Amniotic stem cell (primary cell): ENCODE measurements at places on chromosomes 6 and 20.

DNA sequence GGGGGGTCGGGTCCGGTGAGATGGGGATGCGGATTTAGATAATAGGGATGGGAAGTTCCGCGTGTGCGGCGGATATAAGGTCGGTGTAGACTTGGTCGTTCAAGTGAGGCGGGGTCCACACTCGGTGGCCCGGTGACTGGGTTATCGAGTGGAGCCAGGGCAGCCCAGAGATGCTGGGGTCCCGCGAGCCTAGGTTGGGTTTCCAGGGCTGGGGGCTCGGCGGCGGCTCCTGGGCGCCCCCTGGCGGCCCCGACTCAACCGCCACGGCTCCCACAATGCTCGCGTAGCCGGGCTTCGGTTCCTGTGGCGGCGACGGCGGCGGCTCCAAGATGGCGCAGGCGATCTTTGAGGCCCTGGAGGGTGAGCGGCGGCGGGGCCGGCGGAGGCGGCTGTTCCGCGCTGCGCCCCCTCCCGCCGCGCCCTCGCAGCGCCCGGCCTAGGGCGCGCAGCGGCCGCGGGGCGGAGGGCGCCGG is at the start of gene ZNF341:
Gene ZNF341 (plus strand): TSS at position 304 of the 473 bp plus-strand sequence. CDS start 26 bp downstream, at position 330.
- DNase-seq: peak; percentile 59

- no peak for DNase-seq
Observed at GRCh38 chr20:37222086-37222485, 39.5 kb downstream of the GHRH start.

DNA sequence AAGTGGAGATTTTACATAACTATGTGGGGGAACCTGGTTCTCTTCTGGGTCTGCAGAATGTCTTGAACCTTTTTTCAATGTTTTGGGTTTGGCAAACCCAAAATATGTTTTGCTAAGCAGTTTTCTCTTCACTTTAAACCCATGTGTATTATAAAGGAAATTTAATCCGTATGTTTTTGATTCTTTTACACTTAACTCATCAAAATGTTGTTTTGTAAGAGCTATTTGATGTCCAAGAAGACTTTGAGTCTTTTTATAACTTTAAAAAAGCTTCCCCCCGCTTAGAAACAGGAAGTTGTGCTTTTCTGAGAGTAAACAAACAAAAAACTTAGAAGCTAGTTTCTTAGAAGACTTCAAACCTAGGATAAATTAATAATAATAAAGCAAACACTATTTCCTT is 81.9 kb upstream of the CEP162 start:
- DNase-seq: no peak

- no peak for DNase-seq
Observed at GRCh38 chr6:45505470-45505869, 127.7 kb upstream of the SUPT3H start.

- DNase-seq: no peak
Observed at GRCh38 chr20:7010527-7010926, 243.0 kb downstream of the BMP2 start.

DNA sequence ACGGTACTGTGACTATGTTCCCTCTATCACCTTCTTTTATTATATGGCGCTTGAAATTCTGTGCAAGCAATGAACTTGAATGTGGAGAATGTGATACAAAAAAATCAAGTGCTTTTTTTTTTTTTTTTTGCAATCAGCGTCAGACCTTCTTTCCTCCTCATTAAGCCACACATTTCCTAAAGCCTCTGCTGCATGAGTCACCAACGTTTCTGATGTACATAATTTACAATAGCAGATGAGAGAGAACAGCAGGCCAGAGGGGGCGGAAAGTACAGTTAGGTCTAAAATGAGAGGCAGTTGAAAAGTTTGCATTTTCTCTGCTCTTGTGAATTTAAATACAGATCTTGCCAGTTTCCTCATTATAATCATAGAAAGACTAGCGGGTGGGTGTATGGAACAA is 114.6 kb upstream of the RIPOR2 start:
- peak; percentile 48 for DNase-seq

DNA sequence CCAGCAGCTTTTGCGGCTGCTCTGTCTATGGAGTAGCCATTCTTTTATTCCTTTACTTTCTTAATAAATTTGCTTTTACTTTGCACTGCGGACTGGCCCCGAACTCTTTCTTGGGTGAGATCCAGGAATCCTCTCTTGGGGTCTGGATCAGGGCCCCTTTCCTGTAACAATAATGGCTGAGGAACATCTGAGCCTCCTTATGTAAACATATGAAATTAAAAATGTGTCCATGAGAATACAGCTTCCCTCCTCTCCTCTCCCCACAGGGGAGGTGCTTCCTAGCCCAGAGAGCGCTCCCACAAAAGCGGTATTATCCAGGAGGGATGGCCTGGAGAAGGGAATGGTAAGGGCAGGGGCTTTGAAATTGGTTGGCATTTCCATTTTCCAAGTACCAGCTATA is 81.1 kb downstream of the PSMG4 start:
- DNase-seq: no peak

DNA sequence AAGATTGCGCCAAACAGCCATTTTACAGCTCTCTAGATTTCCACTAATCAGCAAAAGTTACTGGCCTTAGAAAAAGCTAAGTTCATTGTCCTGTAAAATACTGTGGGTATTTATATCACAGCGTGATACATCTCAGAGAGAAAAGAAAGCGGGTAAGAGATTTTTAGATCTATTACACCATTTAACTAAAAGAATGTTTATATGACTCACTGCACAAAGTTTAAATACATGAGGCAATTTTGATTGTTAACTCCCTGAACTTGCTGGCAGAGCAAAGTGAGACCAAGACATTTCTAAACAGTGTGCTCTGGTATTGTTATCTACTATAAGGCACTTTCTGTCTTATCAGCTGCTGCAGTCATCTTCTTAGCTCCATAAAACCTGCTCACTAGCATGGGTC is 314.3 kb downstream of the EPHA7 start:
- DNase-seq: no peak

GRCh38 chr6:143695969-143696663 is 18.4 kb downstream of the PHACTR2 start:
- no peak for DNase-seq

DNA sequence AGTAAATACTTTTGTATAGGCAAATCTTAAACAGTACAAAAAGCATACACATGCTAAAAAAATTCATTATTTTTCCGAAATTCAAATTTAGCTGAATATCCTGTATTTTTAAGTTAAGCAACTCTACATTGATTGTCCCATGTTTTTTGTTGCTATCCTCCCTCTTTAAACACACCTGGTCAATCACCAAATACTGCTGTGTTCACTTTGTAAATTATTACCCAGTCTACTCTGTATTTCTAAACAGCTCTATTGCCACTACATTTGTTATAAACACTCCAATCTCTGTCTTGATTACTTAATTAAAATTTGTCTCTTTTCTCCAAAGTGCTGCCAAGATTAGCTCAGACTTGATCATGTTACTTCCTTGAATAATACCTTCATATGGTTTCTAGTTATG is 466.5 kb upstream of the GJE1 start:
- DNase-seq: no peak

- no peak for DNase-seq
Observed at GRCh38 chr6:3412779-3413500, 43.9 kb downstream of the SLC22A23 start.

DNA sequence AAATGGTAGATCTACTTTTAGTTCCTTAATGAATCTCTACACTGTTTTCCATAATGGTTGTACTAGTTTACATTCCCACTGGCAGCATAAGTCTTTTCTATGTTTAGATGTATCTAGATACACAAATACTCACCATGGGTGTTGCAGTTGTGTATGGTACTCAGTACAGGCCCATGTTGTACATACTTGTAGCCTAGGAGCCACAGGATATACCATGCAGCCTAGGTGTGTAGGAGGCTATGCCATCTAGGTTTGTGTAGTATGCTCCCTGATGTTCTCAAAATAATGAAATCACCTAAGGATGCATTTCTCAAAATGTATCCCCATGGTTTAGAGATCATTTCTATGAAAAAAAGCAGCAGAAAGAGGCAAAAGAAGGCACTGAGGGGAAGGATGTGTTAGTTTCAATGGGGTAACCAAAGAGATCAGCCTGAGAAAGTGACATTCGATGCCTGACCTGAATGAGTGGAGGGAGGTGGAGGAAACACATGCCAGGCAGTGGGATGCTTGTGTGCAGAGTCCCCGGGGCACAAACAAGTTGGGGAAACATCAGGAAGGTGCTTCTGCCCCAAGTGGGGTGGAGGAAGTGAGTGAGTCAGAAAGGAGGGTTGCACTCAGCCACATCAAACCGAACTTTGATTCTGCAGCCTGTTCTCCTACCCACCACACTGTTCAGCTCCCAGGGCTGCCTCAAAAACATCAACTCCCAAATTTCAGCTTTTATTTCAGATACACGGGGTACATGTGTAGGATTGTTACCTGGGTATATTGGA is 191.2 kb downstream of the ZNF217 start:
- no peak for DNase-seq
